ENCODE measurements at places on chromosomes 5 and 9.

- no peak for DNase-seq
Observed at GRCh38 chr5:132297211-132297940, 3.2 kb downstream of the SLC22A4 start.

- DNase-seq: no peak
Observed at GRCh38 chr5:137914758-137915157, 25.5 kb downstream of the PKD2L2 start.

GRCh38 chr5:131747180-131748105 is 49.4 kb downstream of the FNIP1 start:
- no peak for DNase-seq

- DNase-seq: no peak
Observed at GRCh38 chr5:78887384-78888118, 97.6 kb downstream of the ARSB start.

DNA sequence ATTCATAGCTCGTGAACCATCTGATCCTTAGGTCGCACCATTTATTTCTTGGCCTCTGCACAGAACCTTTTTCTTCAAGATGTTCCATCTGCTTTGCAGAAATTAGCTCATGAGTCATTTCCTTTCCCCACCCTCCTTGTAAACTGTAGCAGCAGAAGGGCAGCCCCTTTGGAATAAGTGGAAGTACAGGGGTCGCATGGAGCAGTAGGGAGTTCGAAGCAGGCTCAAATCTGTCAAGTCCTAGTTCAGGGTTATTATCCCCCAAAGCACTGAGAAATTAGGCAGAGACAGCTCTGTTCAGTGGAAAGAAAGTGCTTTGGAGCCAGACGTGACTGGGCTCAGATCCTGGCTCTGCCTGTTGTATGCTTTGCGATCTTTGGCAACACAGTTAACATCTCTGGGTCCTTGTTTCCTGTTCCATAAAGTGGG is 84.2 kb downstream of the SGCD start:
- no peak for DNase-seq

- no peak for DNase-seq
Observed at GRCh38 chr5:133777951-133778350, 165.6 kb upstream of the FSTL4 start.

GRCh38 chr5:149053072-149053695 is 9.7 kb downstream of the SH3TC2 start:
- DNase-seq: no peak

GRCh38 chr9:107597743-107598217 is 108.2 kb upstream of the KLF4 start:
- DNase-seq: no peak

GRCh38 chr5:146041180-146041789 is 64.1 kb downstream of the PLAC8L1 start:
- DNase-seq: no peak

- DNase-seq: no peak
Observed at GRCh38 chr9:1154739-1155138, 104.6 kb downstream of the DMRT2 start.

GRCh38 chr5:66164044-66164790 is 20.1 kb downstream of the SREK1 start:
- no peak for DNase-seq

- no peak for DNase-seq
Observed at GRCh38 chr5:66889056-66889455, 292.9 kb downstream of the MAST4 start.

GRCh38 chr5:125298258-125298657 is 551.8 kb upstream of the ZNF608 start:
- no peak for DNase-seq

DNA sequence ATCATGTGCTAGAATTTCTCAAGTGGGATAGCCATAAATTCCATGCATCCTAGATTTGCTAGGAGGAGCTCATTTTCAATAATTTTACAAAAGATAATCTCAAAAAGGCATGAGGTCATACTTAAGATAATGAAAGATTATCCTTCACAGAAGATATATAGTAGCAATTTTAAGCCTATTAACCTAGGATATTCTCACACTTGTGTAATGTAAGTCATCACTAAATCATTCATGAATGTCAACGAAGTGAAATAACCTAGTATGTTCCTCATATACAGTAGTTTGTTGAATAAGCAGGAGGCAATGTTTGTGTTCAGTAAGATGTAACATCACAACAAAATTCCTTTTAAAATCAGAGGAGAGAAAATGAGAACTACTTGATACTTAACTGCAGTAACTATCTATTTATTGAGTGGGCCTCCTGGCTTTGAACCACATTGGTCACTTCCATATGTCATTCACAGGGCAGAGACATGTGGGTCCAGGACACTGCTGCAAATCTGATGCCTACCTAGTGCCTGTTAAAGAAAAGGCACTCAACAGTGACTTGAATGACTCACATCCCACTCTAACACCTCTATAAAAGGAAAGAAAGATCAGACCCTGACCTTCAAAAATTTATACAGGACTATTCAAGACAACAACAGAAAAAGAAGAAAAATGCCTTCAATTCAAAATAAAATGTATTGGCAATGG is 8.2 kb downstream of the LIFR start:
- no peak for DNase-seq

DNA sequence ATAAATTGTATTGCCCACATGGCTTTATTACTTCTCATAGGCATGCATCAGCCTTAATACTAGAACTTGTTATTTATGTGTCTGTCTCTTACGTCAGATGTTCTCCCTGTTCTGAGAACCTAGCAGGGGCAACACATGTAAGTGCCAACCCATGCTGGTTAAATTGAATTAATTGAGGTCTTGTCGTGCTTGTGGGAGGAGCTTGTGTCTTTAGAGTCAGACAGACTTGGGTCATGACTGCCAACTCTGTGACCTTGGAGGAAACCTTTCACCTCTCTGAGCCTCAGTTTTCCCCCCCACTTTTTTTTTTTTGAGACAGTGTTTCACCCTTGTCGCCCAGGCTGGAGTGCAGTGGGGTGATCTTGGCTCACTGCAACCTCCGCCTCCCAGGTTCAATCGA is 2.2 kb upstream of the MEGF9 start:
- no peak for DNase-seq

DNA sequence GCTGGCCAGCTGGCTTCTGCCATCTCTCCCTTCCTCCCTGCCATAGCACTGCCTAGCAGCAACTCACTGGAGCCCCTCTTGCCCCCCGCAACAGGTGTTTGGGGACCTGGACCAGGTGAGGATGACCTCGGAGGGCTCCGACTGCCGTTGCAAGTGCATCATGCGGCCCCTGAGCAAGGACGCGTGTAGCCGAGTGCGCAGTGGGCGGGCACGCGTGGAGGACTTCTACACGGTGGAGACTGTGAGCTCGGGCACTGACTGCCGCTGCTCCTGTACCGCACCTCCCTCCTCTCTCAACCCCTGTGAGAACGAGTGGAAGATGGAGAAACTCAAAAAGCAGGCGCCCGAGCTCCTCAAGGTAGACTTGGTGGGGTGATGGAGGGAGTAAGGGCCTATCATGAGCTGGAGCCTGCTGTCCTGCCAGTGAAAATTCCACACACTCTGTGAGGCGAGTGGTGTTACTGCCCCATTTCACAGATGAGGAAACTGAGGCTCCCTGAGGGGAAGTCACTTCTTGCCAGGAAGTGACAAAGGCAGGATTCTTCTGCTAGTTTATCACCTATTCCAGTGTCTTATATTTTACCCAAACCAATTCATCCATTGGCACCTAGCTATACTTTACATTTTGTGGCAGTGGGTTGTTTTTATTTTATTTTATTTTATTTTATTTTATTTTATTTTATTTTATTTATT is 10.1 kb downstream of the OLFML2A start:
- DNase-seq: no peak

- DNase-seq: no peak
Observed at GRCh38 chr5:67050125-67050524, 146.5 kb downstream of the CD180 start.

DNA sequence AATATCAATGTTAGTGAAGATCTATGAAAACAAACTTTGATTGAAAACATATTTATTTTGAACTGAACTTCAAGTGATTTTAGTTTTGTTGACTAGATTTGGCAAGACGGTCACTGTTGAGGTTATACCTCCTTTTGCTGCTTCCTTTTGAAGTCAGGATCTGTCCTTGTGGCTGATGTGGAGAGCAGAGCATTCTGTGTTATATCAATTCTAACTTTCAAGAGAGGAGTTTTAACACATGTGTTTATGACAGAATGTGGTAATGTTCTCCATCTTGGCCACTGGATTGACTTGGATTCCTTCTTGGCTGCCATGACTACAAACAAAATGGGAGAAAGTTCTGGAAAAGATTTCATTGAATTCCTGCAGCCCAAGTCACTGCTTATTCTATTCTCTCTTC is 104.0 kb upstream of the ACTBL2 start:
- DNase-seq: no peak

DNA sequence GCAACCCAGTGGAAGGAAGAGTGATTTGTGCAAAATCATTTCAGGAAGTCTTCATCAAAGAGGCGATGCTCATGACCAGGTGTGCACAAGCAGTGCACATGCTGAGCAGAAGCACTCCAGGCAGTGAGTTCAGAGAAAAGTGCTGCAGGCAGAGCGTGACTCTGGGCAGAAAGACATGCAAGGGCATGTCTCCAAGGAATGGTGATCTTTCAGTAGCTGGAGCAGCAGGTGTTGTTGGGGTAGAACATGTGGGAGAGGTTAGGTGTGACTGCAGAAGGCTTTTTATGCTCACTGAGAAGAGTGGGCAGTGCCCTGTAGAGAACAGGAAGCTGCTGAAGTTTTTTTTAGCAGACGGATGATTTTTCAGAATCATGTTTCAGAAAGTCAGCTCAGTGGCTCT is 545.4 kb upstream of the TLE4 start:
- no peak for DNase-seq

DNA sequence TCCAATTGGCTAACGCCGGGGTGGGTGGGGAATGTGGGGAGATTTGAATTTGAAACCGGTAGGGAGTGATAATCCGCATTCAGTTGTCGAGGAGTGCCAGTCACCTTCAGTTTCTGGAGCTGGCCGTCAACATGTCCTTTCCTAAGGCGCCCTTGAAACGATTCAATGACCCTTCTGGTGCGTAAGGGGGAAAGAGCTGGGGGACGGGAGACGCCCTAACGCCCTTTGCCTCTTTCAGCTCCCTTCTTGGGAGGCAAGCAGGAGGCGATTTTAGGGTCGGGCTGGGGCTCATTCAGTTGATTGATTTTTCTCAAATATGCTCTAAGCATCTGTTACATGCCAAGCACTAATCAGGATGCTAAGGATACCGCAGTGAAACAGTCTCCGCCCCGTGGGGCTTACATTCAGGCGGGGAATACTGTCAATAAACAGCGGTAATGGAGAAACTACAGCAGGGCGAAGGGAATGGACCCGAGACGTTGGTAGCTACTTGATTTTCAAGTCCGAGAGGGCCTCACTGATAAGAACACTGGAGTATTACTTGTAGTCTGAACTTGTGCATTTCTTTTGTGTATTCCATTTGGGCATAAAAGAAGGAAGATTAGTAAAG is at the start of gene HMMR:
Gene HMMR, plus strand, starts transcription at position 71 of the 610 bp plus-strand sequence. Its CDS starts 61 bp downstream, at position 132.
- DNase-seq: no peak

- DNase-seq: no peak
Observed at GRCh38 chr9:87954230-87954629, 20.1 kb downstream of the CDK20 start.

DNA sequence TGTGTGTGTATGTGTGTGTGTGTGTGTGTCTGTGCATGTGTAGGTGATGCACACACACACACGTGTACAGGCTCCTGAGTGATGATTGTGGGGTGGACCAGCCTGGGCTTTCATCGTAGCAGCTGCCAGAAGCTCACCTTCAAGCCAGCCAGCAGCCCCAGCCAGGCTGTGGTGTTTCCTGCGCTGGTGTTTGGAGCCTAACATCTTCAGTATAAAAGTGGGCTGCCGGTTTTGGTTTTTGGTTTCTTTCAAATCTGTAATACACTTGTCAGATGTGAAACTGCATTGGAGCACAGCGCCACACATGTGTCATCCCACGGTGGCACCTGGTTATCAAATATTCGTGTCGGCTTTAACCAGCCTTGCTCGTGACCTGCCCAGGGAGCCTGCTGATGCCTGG is 114.2 kb downstream of the OLFM1 start:
- DNase-seq: no peak

DNA sequence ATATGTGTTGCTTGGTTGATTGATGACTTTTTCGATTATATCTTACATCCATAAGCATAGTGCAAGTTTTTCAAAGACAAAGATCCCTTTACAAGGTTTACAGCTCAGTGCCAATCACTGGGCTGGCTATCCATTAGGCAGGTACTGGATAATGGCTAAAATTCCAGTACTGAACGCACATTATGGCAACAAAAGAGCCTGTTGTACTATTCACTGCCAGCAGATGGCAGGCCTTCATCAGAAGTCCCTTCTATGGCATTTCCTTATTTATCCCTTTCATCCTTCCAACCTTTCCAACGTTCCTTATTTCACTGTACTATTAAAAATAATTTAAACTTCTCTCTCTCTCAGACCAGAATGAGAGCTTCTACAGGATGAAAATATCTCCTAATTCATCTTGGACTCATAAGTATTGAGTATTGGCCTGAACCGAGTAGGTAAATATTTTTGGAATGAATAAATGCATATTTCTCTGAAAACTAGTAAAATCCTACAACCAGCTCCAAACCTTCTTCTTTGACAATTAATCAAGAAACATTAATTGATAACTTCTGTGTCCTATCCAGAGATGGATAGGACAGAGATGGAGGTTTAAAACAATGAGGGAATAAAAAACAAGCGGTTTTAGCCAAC is 6.7 kb upstream of the WNT8A start:
- DNase-seq: peak; percentile 68

- DNase-seq: no peak
Observed at GRCh38 chr5:173633304-173633703, 16.9 kb upstream of the BOD1 start.

DNA sequence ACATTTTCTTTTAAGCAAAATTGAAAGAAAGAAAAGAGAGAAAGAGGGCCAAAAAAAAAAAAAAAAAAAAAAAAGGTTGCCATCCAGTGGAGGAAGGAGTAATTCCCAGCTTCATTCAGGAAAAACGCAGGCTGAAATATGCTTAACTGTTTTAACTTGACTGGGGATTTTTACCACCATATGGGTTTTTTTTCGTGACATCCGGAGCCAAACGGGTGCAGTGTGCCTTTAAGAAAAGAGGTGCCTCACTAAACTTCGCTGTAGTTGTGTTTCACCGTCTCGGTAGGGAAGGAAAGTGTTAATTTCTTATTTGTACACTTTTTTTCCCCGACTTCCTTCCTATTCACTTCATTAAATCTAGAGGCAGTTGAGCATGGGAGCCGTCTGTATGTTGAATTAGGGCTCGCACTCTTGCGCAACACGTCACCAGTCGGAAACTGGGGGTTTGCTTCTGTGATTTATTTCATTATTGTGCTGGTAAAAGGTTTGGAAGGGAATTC is 143.0 kb downstream of the SMARCA2 start:
- peak; percentile 66 for DNase-seq

DNA sequence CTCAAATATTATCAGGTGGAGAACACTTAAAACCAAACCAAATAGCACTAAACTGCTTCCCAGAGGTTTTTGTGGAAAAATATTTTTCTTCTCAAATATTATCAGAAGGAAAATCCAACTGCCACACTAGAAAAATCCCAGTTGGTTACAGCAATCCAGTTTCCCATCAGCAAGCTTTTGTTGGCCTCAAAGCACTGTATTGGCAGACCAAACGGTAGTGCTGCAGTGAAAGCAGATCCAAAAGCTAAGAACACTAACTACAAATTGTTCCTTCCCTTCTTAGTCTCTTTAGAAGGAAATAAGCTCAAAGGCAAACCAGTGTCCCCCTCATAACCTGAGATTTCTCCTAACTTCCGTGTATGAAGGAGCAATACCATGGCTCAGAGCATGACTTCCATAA is 105.3 kb downstream of the TRIM36 start:
- DNase-seq: no peak

GRCh38 chr9:117783828-117784227 is 79.6 kb downstream of the TLR4 start:
- no peak for DNase-seq
